ENCODE measurements at places on chromosomes 6 and 20. TPM values are rescaled to one million over a fixed set of nuclear protein-coding genes. Genes with fewer than 3 reads are reported as not detected.

The GFRAL gene
- total RNA-seq: not detected

- no peak for DNase-seq
Observed at GRCh38 chr6:123529058-123529457, 107.7 kb downstream of the TRDN start.

The POU5F1 gene
- total RNA-seq: 3.5 TPM

The BTN2A1 gene
- total RNA-seq: 5.3 TPM

GRCh38 chr6:170177772-170178560, 112.9 kb downstream of the DLL1 start:
- DNase-seq: peak; percentile 49

GRCh38 chr6:170283212-170284081, 7.4 kb downstream of the DLL1 start:
- DNase-seq: peak; percentile 42

- DNase-seq: no peak
Observed at GRCh38 chr20:6104493-6105188, 18.2 kb downstream of the FERMT1 start.

GRCh38 chr6:163963205-163964120, 548.9 kb downstream of the QKI start:
- DNase-seq: no peak

The SLC17A2 gene
- total RNA-seq: 34.0 TPM

DNA sequence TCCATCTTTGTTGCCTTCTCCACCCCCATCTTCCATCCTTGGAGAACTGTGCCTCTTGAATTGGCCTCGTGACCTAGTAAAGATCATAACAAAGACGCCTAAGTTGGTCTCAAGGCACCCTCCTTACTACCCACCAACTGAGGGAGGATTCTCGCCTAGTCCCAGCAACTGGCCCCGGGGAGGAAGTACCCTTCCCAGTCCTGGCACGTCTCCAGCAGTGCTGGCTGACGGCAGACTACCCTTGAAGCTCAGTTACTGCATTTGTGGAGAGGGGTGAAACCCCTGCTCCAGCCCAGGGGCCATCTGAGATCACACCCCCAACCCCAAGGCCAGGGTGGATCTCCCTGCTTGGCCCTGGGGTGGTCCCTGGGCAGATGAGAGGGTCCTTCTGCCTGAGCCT, 2.1 kb upstream of the OSBPL2 start:
- DNase-seq: no peak

DNA sequence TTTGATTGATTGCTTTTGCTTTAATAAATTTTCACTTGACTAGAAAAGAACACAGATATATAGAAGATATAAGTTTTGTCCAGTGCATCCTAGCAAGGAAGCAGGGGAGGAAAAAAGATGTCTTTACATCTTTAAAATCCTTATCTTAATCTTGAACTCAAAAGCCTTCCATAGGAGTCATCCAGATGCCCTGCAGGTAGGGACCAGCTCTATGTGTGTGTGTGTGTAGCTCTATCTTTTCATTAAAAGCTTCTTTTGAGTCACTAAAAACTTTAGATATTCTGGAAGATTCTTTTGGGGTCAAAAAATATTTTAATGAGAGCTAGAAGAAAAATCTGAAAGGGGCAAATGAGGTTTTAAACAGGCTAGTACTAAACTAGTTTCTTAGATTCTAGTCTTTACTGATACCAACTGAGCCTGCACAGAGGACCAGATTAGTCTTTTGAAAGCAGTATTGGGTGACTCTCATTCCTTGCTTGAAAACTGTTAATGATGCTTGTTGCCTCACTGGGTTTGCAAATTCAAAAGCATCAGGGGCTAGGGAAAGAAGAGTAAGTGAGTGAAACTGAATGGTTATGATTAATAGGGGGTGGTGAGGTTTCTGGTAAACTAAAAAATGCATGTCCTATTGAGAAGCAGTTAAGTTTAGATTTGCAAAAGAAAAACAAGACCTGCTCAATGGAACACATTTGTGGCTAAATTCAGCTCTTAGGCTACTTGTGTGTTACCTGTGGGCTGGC, 40.6 kb upstream of the JAG1 start:
- DNase-seq: no peak

- no peak for DNase-seq
Observed at GRCh38 chr6:29694637-29695036, 13.7 kb upstream of the ZFP57 start.

DNA sequence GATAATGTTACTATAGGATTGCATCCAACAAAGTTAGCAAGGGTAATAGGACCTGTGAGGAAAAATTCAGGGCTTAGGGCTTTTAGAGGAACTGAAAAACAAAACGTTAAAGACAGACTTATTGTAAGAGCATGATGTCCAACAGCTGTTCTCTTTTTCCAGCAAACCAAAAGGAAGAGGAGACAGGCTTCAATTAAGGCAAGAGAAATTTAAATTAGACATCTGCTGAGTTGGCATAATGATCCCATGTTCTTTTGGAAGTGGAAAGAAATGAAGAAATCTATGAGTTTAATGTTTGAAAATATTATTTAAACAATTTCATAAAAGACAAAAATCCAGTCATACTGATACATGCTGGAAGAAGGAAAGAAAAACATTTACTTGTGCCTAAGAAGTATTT, 95.7 kb upstream of the HMGCLL1 start:
- DNase-seq: no peak

- DNase-seq: no peak
Observed at GRCh38 chr6:112571488-112572270, 224.5 kb downstream of the RFPL4B start.

DNA sequence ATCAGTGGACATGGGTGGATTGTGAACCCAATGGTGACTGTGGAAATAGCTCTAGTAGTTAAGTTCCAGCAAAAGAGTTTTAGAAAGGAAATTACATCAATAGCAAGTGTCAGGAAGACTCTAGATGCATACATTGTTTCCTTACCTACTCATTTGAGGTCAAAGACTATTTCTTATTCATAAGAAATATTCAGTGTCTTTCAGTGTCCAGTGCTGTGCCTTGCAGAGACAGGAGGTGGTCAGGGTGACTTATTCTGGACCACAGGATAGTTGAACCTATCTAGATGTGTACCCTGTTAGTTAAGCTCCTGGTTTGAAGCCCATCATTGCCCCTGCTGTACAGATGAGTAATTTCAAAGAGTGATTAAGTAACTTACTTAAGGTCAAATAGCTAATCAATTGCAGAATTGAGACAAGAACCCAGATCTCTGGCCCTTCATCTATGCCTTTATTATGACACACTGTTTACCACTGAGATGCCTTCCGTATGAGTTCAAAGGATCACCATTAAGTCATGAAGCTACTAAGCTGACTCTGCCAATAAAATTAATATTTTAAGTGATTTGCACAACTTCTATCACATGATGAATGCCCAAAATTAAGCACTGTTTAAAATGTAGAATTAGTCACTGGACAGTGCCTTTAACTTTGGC, 136.1 kb downstream of the PDSS2 start:
- no peak for DNase-seq

The KCNK5 gene
- total RNA-seq: 5.2 TPM

- DNase-seq: no peak
Observed at GRCh38 chr6:129902681-129903080, 41.6 kb upstream of the TMEM244 start.

DNA sequence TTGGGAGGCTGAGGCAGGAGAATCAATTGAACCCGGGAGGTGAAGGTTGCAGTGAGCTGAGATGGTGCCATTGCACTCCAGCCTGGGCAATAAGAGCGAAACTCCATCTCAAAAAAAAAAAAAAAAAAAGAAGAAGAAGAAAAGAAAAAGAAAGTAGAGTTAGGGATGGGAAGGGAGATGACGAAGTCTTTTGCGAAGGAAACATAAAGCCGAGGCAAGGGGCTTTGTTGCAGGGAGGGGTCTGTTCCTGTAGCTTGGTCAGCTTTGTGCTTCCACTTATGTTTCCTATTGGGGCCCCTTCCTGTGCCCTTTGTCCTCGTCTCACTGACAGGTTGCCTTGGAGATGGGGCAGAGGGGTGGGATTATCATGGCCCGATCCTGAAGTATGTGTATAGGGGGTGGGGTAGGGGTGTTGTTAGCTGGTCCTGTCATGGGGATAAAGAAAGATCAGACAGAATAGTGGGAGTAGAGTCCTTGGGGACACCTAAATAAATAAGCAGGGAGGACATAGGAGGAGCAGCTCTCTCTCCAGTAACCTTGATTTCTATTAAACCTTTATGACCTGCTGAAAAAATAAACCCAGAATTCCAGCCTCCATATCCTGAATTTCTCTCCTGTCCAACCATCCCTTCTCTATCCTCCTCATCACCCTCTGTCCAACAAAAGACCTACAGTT, 1.1 kb upstream of the CLIC1 start:
- no peak for DNase-seq

- peak; percentile 37 for DNase-seq
Observed at GRCh38 chr6:170116636-170117035, 174.2 kb downstream of the DLL1 start.

DNA sequence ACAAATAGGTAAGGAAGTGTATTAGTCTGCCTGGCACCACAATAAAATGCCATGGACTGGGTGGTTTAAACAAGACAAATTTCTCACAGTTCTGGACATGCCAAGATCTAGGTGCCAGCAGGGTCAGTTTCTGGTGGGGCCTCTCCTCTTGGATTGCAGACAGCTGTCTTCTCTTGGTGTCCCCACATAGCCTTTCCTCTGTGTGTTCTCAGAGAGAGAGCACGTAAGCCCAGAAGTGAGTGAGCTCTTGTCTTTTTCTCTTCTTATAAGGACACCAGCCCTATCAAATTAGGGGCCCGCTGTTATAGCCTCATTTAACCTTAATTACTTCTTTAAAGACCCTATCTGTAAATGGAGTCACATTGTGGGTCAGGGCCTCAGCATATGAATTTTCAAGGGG, 28.3 kb downstream of the SMPDL3A start:
- no peak for DNase-seq

The LHFPL5 gene
- total RNA-seq: not detected

GRCh38 chr20:17612287-17612991, 42.6 kb downstream of the DSTN start:
- peak; percentile 34 for DNase-seq

- no peak for DNase-seq
Observed at GRCh38 chr20:5357946-5358345, 41.2 kb upstream of the PROKR2 start.

The STX11 gene
- 1.9 TPM for total RNA-seq

The FBXO9 gene
- 27.7 TPM for total RNA-seq

The CST5 gene
- total RNA-seq: not detected

The TJAP1 gene
- total RNA-seq: 10.4 TPM

DNA sequence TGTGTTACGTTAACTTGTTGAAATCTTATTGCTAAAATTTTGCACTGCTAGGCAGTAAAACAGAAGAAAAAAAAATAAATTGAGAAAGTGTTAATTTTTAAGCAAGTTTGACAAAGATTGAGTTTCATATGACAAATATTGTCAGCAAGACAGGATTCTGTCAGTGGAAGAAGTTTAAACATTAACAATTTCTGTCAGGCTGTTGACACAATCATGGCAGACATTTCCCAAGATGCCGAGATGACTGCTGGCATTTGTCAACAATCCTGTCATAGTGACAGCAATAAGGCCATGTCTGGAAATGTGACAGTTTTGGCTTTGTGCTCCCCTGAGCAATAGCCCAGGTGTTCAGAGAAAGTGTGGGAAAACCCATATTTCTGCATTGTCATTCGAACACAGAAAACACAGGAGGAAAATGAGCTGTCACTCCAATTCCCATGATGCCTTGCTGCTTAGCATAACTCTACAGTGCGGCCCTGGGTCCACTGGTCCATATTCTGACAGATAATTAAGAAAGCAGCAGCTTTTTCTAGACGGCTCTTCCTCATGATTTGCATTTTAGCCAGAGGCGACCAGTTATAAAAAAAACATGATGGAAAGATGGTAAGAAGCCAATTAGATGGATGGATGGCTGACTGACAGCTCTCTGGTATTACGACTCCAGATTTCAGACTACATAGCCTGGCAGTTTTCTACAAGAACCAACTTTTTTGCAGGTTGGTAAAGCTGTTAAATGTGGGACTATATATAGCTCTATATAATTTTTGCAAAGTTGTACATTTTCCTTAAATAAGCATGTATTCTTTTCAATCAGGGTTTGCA, 43.6 kb upstream of the DEFB112 start:
- peak; percentile 29 for DNase-seq

The ALDH5A1 gene
- 41.7 TPM for total RNA-seq

The PAX1 gene
- not detected for total RNA-seq

DNA sequence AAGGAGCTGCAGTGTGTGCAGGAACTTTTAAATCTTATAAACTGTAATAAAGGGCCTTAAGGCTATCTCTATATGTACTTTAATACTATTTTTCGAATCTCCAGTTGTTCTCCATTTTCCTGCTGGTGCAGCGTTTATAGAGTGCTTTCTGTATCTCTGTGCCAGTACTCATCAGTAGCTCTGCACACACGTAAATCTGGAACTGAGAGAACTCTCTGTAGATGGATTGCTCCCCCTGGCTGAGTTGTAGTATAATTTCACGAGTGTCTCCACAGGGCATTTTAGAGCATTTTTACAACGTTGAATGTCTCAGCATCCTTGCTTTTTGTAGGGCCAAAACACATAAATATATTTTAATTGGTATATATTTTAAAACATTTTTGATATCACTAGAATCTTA, 256.5 kb downstream of the TRDN start:
- DNase-seq: no peak

DNA sequence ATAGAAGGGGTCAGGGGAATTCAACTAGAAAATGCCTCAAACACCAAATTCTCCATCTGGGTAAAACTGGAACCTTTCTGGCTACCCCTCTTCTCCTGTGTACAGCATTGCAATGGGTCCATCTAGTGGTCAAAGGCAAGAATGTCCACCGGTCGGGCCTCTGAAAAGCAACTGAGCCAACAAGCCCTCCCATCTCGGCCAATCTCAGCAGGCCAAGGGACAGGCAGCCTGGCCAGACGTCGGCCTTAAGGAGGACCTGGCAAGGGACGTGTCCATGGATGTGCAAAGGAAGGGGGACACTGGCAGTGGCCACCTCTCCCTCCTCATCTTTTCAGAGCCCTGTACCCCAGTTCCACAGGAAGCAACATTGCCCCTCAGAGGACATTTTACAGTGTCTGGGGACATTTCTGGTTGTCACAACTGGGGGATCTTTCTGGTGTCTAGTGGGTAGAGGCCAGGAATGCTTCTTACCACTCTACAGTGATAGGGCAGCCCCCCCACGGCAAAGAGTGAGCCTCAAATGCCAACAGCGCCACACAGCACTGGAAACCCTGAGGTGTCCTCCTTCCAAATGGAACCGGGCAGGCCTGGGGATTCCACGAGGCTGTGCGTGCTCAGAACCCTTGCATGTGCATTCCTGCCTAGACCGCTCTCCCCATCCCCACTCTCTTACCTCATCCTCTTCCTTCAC, 99.8 kb upstream of the FOXA2 start:
- DNase-seq: peak; percentile 44

DNA sequence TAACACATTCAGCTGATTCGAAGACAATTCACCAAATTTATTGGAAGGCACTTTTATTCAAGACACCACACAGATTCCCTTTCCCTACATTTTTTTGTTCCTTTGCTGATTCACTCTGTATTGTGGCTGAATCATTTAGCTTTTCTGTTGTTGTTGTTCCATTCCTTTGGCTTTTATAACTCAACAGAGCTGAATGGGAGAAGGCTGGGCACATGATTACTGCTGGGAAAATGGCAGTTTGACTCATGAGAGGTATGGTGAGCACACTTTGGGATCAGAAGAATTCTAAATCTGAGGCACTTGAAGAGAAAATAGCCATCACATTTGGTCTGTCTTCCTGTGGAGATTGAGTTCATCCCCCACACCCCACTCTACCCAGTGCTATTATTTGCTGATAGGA, 15.7 kb upstream of the SAYSD1 start:
- no peak for DNase-seq
